Inflammatory macrophage treated with lipopolysaccharide for 4 hours (primary cell): ENCODE measurements at places on chromosomes 5 and 9.
A peak's percentile ranks its signal among the peaks of the same experiment; 100 is the strongest.

- DNase-seq, result no peak
Observed at GRCh38 chr5:92513067-92513466, 1068.0 kb downstream of the NR2F1-AS1 start.

- DNase-seq, result peak; percentile 75
Observed at GRCh38 chr5:133853646-133854365, 114.6 kb downstream of the C5orf15 start.

DNA sequence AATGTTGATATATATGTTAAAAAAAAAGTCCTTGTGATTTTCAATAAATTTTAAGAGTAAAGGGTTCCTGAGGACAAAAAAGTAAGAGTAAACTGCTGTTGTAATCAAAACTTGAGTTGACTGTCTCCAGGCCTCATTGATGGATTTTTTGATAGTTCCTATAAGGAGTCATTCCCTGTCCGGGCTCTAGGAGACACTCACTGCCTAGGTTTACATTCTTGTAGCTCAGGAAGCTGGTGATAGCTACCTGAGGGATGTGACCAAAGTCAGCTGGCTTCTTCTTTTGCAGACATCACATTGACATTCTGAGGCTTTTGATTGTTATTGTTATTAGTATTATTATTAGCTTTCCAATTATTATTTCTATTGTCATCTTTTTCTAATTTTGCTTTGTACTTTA, 116.5 kb upstream of the FBXL7 start:
- no peak for DNase-seq

DNA sequence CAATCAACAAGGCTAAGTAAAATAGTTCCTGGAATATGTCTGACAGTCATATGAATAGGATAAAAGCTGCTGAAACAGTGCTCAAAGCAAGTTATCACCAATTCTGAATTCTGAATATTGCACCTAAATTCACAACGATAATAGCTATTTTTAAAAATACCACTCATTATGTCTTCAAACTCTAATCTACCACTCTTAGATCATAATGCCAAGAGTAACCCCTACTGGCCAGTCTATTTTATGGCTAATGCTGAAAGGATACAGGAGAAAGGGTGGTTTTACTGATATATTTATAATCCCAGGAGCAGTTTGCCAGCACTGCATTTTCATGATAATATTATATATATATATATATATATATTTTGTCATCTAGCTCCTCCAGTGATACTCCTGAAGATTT, 232.8 kb downstream of the PDE4D start:
- no peak for DNase-seq

DNA sequence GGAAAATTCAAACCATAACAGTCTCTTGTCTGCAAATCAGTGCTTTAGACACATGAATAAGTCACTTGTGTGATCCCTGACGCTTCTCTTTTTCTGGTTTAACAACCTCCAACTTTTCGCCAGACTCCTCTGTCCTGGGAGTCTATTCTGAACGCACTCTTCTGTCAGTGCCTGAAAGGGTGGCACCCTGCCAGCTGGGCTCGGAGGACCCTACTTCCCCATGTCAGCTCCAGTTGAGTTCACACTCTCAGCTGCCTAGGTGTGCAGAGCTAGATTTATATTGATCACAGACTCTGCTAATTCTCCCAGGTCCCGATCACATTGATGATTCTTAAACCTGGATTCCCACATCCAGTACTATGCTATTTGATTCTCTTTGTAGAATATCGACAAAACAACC, 649.1 kb downstream of the BNC2 start:
- no peak for DNase-seq

DNA sequence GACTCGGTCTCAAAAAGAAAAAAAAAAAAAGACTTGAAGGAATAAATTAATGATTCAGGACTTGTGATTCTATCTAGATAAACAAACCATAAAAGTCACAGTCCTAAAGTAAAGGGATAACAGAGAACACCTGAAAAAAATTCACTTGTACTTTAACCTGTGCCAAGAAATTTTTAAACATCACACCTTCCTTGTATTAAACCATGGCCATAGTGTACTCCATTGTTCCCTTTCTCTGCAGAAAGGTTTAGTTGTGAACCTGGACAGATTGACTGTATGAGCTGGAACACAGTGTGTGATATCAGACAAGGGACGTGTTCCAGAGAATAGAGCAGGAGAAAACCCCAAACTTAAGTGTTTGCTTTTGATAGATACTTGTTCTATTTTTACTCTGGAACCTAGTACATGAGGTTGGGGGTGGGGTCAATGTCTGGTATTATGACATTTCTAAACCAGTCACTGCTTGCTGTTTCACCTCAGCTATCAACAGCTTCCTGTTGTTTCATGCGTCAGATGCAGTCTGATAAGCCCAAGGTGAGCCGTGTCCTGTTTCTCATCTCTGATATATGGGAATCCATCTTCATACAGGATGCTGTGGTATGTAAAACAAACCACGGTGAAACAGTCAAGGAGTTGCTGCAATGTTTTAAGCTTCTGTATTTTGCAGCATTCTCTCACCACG, 62.5 kb upstream of the ITGA1 start:
- no peak for DNase-seq

GRCh38 chr5:114450437-114450836, 88.6 kb downstream of the KCNN2 start:
- no peak for DNase-seq

DNA sequence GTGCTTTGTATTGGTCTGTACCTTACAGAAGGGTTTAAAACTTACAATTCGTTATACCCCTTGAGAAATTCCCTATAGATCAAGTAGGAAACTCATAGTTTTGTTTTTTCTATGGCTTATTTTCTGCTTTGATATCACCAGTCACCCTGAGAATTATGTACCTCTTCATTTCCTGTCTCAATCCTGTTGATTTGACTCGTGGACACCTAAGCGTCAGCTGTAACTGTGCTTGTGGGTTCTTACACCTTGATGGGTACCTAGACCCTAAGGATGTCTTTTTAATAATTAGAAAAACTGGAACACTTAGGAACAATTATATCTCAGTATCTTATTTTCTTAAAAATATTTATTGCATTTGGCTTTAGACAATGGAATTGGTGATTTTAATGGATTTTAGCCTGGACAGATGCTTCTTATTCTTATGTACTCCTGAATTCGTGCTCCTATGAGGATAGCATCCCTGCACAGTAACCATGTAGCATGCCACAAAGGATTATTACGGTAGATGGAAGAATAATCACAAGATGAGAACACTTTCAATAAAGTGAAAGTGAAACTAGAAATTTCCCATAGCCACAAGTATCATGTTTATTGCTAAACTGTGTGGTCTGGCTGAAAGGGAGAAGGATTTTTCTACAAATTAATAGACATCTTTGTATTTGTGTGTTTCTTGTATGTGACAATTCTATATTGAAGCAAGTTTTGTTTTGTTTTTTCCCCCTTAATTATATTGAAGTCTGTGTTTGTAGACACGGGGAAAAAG, 1920.3 kb upstream of the WWC1 start:
- DNase-seq, result peak; percentile 17

DNA sequence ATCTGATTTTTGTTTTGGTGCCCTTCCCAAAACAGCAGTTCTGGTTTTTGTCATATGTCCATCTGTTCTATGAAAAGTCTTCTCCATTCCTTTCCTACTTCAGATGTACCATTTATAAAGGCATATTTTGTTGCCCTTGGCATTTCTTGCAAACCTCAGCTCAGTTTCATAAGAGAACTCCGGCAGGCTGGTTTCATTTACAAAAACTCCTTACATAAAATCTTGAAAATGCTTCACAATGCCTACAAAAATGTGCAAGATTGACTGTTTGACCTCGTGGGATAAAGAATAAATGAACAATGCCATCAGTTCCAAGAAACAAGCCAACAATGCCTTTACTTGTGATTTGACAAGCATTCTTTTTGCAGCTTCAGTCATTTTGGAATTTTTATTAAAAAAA, 39.1 kb upstream of the CTNNAL1 start:
- DNase-seq, result no peak
